ENCODE measurements at places on chromosomes 1 and 21.

DNA sequence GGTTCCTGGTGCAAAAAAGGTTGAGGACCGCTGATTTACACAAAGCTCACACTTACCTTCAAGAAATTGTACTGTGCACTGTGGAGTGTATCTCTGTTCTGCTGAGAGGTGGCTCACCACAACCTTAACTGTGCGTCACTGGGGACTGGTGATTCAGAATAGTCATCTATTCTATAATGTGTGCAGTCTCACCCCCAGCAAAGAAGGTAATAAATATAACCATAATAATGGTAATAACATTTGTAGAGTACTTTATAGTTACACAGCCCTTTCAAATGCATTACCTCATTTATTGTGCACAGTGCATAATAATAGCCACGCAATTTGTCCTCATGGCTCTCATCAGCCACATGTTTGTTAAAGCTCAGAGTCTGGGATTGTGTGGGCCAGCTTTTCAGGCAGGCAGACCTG lies 59.4 kb upstream of the DUSP10 start:
- no peak overlapping the region for H3K27ac ChIP-seq
- no peak for DNase-seq
- no peaks in the 10 kb centered on the region for H3K36me3 ChIP-seq
- peaks cover 10% of the 10 kb centered on the region for H3K4me1 ChIP-seq
- no peak overlapping the region for H3K4me3 ChIP-seq

GRCh38 chr1:53739109-53739681 lies at the start of gene GLIS1:
GLIS1 (minus strand) TSS chr1:53739164; CDS start chr1:53738064, 1,100 bp downstream.
- H3K27me3 ChIP-seq: peaks cover 94% of the 10 kb centered on the region
- DNase-seq: peak; percentile 97
- H3K4me3 ChIP-seq: peak within 1 kb of the TSS; percentile 50
- H3K4me1 ChIP-seq: peaks cover 18% of the 10 kb centered on the region
- no peaks in the 10 kb centered on the region for H3K36me3 ChIP-seq

- DNase-seq: no peak
- no peak overlapping the region for H3K27ac ChIP-seq
Observed at GRCh38 chr1:17805869-17806684, 50.9 kb downstream of the ACTL8 start.

GRCh38 chr1:28871631-28872401 lies 42.6 kb upstream of the EPB41 start:
- no peaks in the 10 kb centered on the region for H3K36me3 ChIP-seq
- peaks cover 10% of the 10 kb centered on the region for H3K4me1 ChIP-seq
- peaks cover 6% of the 10 kb centered on the region for H3K27me3 ChIP-seq
- H3K27ac ChIP-seq: no peak overlapping the region

- H3K4me1 ChIP-seq: no peaks in the 10 kb centered on the region
- no peak for DNase-seq
- H3K27me3 ChIP-seq: no peaks in the 10 kb centered on the region
- H3K36me3 ChIP-seq: no peaks in the 10 kb centered on the region
Observed at GRCh38 chr1:54792686-54793282, 8.3 kb downstream of the TTC22 start.

GRCh38 chr1:68206848-68207689 lies 25.3 kb downstream of the WLS start:
- no peaks in the 10 kb centered on the region for H3K27me3 ChIP-seq
- DNase-seq: no peak
- no peak overlapping the region for H3K4me3 ChIP-seq
- peaks cover 65% of the 10 kb centered on the region for H3K4me1 ChIP-seq

DNA sequence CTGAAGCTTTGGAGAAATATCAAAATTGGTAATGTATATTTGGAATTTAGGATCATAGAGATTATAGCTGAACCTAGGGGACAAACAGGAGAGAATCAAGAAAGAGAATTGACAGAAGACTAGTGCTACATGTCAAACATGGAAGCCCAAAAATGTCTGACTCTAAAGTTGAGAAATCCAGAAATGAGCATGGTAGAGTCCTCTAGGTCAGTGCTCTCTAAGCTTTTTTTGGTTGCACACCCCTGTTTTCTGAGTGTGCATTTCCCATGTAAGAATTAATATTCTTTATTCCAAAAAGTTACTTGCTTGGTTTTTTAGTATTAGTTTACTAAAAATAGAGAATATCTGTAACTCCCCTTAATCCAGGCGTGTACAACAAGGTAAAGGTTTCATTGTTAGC lies 25.6 kb downstream of the NFYC start:
- DNase-seq: no peak
- peaks cover 1% of the 10 kb centered on the region for H3K4me1 ChIP-seq
- H3K4me3 ChIP-seq: no peak overlapping the region
- no peak overlapping the region for H3K27ac ChIP-seq
- H3K36me3 ChIP-seq: no peaks in the 10 kb centered on the region

GRCh38 chr1:85366391-85367170 lies 90.1 kb upstream of the BCL10 start:
- H3K4me3 ChIP-seq: no peak overlapping the region
- H3K4me1 ChIP-seq: no peaks in the 10 kb centered on the region
- no peak overlapping the region for H3K27ac ChIP-seq

DNA sequence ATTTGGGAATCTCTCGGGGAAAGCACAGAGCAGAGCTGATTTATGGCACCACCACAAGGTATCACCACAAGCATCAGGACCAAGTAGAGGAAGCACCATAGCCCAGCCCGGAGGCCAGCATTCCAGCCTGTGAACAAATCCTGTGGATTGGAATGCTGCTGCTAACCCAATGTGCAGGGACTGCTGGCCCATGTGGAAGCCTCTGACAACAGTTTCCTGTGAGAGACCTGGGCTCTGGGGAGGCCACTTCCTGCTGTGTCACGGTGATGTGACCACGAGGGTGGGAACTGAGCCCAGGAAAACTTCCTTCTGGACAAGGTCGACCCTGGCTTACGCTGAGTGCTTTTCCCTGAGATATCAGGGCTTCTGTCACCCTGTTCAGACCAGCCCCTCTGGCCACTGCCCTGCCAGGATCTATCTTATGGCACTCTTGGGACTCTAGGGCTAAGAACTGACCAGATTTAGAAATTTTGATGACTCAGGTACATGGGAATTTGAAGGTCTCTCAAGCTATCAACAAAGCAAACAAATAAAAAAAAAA lies 88.3 kb upstream of the NGF start:
- no peak overlapping the region for H3K27ac ChIP-seq
- H3K4me1 ChIP-seq: peaks cover 5% of the 10 kb centered on the region

DNA sequence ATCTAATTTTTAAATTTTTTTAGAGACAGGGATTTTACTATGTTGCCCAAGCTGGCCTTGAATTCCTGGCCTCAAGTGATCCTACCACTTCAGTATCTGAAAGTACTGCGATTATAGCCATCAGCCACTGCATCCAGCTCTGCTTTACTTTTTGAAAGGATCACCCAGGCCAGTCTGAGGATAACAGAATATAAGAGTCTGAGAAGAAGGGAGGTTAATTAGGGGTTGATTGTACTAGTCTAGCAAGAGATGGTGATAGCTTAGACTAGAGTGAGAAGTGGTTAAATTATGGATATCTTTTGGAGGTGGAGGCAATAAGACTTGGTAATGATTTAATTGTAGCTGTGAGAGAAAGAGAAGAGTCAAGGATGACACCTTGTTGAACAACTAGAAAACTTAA lies 32.2 kb downstream of the PHACTR4 start:
- no peak overlapping the region for H3K4me3 ChIP-seq
- no peak overlapping the region for H3K27ac ChIP-seq
- no peaks in the 10 kb centered on the region for H3K36me3 ChIP-seq
- peaks cover 13% of the 10 kb centered on the region for H3K4me1 ChIP-seq

- no peak overlapping the region for H3K4me3 ChIP-seq
- H3K4me1 ChIP-seq: no peaks in the 10 kb centered on the region
- no peak for DNase-seq
- H3K27me3 ChIP-seq: no peaks in the 10 kb centered on the region
- no peak overlapping the region for H3K27ac ChIP-seq
Observed at GRCh38 chr1:161913482-161914140, 110.1 kb downstream of the OLFML2B start.

GRCh38 chr1:203743091-203743571 lies 21.9 kb upstream of the LAX1 start:
- no peak overlapping the region for H3K27ac ChIP-seq
- H3K27me3 ChIP-seq: no peaks in the 10 kb centered on the region
- DNase-seq: no peak
- H3K36me3 ChIP-seq: no peaks in the 10 kb centered on the region
- H3K4me3 ChIP-seq: no peak overlapping the region
- peaks cover 7% of the 10 kb centered on the region for H3K4me1 ChIP-seq

DNA sequence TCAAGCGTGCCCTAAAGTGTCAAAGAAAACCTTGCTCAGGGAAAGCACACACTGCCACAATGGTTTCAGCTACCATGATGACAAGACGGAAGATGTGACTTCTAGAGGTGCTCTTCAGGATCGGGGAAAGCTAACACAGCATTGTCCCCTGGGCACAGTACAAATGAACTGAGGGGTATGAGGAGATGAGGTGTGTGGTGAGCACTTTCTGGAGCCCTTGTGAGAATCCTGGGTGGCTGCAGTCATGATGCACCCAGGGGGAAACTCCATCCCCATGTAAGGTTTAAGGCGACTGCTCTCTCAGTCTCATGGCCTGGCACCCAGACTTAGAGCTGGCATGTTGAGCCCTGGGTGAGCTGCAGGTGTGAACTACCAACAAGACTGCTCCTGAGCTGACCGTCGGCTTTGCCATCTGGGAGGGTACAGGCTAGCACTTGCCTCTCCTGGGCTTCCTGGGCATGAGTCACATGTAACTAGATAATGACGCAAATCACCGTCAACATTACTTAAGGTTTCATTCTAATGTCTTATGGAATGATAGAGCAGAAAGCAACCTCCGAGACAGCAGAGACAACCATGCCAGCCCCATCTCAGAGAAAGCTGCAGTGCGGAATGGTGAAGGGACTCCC lies 144.6 kb downstream of the CLIC6 start:
- no peaks in the 10 kb centered on the region for H3K27me3 ChIP-seq
- H3K4me1 ChIP-seq: peaks cover 22% of the 10 kb centered on the region
- no peak overlapping the region for H3K4me3 ChIP-seq
- H3K36me3 ChIP-seq: no peaks in the 10 kb centered on the region
- no peak for DNase-seq

GRCh38 chr21:46141767-46142581 lies 13.4 kb downstream of the FTCD start:
- no peak overlapping the region for H3K27ac ChIP-seq
- H3K27me3 ChIP-seq: peaks cover 46% of the 10 kb centered on the region
- no peaks in the 10 kb centered on the region for H3K4me1 ChIP-seq
- no peaks in the 10 kb centered on the region for H3K36me3 ChIP-seq
- peak overlapping the region; percentile 28 for H3K4me3 ChIP-seq
- DNase-seq: peak; percentile 37

DNA sequence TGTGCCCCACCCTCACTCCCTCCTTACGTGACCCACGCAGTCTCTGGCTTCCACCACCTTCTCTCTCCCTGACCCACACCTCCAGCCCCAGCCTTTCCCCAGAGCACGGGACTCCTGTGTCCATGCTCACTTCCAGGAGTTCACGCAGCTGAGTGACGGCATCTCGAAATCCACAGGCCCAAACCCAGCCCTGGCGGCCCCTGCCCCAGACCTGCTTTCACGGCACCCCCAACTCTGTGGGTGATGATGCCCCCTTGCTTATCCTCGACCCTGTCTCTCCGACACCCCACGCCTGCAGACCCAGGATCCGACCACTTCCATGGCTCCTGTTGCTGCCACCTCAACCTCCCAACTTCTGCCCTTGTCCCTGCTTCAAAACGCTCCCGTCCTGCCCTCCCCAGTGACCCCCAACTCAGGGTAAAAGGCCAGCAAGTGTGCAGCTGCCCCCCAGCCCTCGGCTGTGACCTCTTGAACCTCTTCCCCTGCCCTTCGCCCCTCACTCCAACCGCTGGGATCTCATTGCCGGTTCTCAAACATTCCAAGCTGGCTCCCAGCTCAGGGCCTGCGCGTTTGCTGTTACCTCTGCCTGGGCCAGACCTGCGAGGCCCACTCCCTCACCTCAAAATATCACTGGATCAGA lies 30.4 kb upstream of the LAPTM5 start:
- H3K27ac ChIP-seq: no peak overlapping the region
- H3K4me3 ChIP-seq: no peak overlapping the region
- H3K4me1 ChIP-seq: peaks cover 9% of the 10 kb centered on the region
- DNase-seq: no peak

GRCh38 chr1:173002891-173003838 lies 47.6 kb downstream of the TNFSF18 start:
- H3K36me3 ChIP-seq: no peaks in the 10 kb centered on the region
- no peaks in the 10 kb centered on the region for H3K27me3 ChIP-seq
- H3K4me1 ChIP-seq: peaks cover 6% of the 10 kb centered on the region
- no peak overlapping the region for H3K27ac ChIP-seq

GRCh38 chr21:37878946-37879660 lies 37.2 kb downstream of the KCNJ6 start:
- no peaks in the 10 kb centered on the region for H3K27me3 ChIP-seq
- DNase-seq: no peak
- H3K27ac ChIP-seq: no peak overlapping the region
- no peaks in the 10 kb centered on the region for H3K4me1 ChIP-seq
- H3K4me3 ChIP-seq: no peak overlapping the region

GRCh38 chr1:76865696-76866286 lies 1.5 kb upstream of the ST6GALNAC5 start:
- H3K4me1 ChIP-seq: no peaks in the 10 kb centered on the region
- H3K27ac ChIP-seq: no peak overlapping the region
- no peaks in the 10 kb centered on the region for H3K36me3 ChIP-seq
- H3K4me3 ChIP-seq: no peak overlapping the region
- no peak for DNase-seq
- peaks cover 15% of the 10 kb centered on the region for H3K27me3 ChIP-seq

GRCh38 chr1:170623171-170623570 lies 40.8 kb upstream of the PRRX1 start:
- H3K27me3 ChIP-seq: no peaks in the 10 kb centered on the region
- H3K36me3 ChIP-seq: no peaks in the 10 kb centered on the region
- H3K27ac ChIP-seq: no peak overlapping the region
- H3K4me3 ChIP-seq: no peak overlapping the region
- no peak for DNase-seq

DNA sequence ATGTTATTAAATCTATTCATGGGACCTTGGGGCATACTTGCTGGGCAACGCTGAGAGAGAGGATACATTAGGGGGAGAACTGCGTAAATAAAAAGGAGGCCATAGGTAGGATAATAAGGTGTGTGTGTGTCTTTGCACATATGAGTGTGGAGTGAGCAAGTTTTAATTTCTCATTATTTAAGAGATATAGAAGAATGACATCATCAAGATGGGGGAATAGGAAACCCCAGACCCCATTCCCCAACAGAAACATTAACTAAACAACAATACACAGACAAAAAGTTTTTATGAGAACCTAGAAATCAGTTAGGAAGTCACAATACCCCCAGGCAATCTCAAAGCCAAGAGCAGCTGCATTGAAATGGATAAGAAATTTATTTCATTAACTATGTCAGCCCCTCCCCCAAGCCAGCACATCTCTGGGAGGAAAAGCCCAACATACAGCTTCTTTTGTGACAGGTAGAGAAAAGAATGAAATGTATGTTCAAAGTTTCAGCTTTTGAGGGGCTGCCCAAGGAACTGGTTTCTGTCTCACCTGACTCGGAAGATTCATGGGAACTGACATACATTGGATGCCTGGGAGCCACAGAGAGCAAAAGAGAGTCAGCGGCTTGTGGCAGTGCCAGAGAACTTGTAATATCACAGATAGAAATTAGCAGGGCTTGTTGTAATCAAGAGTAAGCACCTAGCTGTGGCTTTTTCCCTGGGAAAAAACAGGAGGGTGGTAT lies 234.3 kb upstream of the NFIA start:
- no peaks in the 10 kb centered on the region for H3K4me1 ChIP-seq
- DNase-seq: no peak
- H3K4me3 ChIP-seq: no peak overlapping the region
- H3K27me3 ChIP-seq: no peaks in the 10 kb centered on the region
- no peaks in the 10 kb centered on the region for H3K36me3 ChIP-seq

All from neural progenitor cell (in vitro differentiated cells).